ENCODE measurements at places on chromosomes 12 and 14.

- DNase-seq: no peak
Measured at GRCh38 chr12:718756-719102, 33.6 kb upstream of the WNK1 start.

DNA sequence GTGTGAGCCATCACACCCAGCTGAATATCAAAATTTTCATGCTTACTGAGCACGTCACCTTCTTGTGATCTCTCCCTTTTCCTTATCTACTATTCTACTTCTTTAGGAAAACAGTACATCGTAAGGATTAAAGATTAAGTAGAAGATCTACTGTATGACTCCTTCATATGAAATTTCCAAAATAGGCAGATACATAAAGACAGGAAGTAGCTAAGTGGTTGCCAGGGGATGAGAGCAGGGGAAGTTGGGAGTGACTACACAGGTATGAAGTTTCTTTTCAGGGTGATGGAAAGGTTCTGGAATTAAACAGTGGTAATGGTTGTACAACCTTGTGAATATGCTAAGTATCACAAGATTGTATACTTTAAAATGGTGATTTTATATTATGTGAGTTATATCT is 36.5 kb upstream of the CERS5 start:
- DNase-seq: no peak

GRCh38 chr12:22458298-22458937 is 85.9 kb downstream of the C2CD5 start:
- DNase-seq: no peak

DNA sequence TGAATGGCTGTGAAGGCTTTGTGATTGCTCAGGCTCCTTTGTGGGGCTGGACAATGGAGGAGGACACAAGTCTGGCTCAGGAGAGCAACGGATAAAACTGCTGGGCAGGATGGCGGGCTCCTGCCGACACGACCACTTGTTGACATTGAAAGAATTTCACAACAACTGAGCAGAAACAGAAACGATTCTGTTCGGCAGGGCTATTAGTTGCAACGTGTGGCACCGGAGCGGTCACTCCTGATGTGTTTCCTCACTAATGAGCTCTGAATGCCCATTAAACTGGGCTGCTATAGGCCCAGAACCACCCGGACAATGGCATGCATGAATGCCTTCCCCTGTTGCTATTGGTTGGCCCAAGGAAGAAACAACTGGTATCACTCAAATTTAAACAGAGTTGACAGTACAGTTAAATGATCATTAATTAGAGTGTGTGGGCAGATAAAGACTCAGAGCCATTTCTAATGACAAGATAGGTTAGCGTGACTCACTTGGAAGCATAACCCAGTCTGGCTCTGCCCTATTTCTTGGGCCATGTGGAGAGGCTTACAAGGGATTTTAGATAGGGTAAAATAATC is 142.9 kb downstream of the ASCL1 start:
- no peak for DNase-seq

DNA sequence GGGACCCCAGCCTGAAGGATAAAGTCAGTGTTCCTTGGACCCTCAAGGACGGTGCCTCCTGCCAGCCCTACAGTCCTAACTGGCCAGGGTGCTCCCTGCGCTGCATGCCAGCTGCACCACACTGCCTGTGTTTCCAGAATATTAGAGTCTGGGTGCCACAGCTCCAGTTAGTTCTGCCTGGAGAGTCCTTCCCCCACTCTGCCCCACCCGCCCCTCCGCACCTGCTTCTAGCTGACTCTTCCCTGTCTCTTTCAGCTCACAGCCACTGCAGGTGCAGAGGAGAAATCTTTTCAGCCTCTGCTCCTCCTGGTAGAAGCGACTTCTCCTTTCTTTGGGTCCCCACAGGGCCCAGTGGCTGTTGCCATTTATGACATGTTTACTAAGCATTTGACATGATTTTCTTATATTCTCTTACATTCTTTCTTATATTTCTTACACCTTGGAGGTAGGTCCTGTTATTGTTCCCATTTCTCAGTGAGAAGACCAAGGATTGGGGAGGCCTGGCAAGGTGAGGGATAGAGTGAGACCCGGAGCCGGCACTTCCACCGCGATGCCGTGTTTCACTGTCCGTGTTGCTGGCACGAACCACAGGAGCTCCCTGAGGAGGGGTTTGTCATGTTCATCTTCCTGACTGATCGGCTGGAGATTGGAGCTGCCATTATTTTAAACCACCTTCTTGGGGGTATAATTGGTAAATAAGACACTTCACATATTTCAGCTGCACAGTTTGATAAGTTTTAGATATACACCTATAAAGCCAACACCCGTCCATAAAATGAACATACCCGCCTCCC is 29.4 kb downstream of the SYNE3 start:
- no peak for DNase-seq

DNA sequence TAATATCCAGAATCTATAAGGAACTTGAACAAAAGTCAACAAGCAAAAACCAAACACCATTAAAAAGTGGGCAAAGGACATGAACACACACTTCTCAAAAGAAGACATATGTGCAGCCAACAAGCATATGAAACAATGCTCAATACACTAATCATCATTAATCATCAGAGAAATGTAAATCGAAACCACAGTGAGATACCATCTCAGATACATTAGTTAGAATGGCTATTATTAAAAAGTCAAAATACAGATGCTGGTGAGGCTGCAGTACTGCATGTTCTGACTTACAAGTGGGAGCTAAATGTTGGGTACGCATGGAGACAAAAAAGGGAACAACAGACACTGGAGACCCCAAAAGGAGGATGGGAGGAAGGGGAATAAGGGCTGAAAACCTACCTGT is 67.1 kb downstream of the BLTP3B start:
- no peak for DNase-seq

DNA sequence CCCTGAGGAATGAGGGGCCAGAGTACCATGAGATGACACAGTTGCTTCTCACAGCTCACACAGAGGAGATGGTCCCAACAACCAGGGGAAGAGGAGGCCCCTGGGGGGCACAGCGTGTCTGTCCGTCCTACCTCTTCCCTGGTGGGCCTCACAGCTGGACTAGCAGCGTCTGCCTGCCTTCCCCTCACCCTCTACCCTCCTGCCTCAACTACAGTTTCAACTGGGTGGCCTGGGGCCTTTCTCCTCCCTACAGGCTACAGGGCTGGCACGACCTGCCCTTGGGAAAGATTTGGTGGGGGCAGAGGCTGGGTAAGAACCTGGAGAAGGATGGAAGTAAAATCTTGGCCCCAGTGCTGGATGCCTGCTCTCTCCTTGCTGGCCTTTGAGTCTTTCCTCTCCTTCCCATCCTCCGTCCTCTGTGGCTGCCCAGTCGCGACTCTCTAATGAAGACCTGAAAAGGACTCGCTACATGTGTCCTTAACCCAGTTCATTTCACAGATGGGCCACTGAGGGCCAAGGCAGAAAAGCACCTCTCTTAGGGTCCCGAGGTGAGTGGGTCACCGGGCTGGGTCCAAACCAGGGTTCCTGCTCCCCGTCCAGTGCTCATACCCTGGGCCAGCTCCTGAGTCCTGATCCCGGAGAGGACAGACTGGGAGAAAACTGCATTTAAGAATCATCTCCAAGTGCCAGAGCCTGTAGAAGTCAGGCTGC is 232.5 kb downstream of the BCL11B start:
- no peak for DNase-seq

DNA sequence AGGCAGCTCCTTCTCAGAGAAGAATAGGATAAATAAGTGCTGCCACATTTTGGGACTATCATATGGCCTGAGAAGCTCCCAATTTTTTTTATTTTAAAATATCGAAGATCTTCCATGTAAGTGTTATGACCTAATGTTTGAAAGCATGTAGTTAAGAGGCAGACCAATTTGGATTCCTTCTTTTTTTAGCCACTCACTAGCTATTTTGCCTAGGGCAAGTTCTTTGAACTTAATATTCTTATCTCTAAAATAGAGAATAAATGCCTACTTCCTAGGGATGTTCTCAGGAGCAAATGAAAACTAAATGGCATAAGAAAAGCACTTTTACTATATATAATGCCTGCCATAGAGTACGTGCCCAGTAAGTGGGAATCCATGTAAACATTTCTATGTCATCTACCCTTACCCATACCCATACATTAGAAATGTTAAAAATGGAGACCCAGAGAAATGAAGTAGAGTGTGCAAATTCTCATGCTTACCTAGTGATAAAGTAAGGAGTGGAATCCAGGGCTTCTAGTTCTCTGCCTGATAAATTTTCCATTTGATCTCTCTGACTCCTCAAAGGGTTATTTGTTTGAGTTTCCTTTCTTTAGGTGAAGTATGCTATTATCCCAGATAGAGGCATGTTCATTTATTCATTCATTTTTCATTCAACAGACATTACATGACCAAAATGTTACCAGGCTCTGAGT is 148.3 kb downstream of the TGFB3 start:
- no peak for DNase-seq

Measured in activated CD4-positive, alpha-beta T cell treated with anti-CD3 and anti-CD28 coated beads, Interleukin-2, amount 50 U/mL, for 1 hour (primary cell).